ENCODE measurements at places on chromosomes 1 and 21.

DNA sequence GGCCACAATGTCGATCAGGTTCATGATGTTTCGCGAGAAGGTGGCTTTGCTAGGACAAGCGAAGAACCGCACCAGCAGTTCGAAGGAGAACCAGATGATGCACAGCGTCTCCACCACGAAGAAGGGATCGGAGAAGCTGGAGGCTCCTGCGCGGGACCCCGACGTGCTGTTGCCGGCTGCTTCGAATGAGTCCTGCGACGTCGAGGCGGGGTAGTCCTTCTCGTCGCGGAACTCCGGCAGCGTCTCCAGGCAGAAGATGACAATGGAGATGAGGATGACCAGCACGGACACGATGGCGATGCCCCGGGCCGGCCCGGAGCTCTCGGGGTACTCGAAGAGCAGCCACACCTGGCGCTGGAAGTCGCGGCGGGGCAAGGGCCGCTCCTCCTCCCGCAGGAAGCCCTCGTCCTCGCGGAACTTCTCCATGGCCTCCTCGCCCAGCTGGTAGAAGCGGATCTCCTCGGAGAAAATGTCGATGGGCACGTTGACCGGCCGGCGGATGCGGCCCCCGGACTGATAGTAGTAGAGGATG lies 869 bp downstream of the KCNA3 start:
- no peak for DNase-seq

GRCh38 chr1:10768552-10768951 lies 27.9 kb downstream of the CASZ1 start:
- no peak for DNase-seq

DNA sequence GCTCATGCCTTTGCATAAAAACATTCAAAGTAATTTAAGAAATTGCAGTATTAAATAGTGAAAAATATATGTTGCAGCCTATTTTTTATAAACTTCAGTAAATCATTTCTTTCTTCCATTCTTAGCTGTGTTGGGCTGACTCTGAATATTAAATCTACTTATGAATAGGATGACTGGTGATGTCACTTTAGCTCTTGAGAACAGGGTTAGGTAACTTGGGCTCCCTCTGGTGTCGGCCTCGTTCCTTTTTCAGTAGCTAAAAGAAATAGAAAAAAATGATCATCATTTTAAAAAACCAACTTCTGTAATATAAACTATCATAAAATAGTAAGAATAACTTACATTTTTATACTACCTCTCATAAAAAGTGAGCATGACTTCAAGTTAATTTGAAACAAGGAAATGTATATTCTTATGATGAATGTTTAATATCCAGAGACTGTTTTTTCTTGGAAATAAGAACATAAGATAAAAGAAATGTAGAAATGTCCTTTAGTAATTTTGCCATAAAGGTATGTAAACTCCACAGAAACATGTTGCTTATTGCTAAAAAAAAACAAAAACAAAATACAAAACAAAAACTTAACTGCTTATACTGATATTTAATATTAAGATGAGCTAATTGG lies 26.8 kb upstream of the NCAM2 start:
- DNase-seq = no peak

GRCh38 chr1:93676427-93676826 lies 5.2 kb downstream of the BCAR3 start:
- no peak for DNase-seq

DNA sequence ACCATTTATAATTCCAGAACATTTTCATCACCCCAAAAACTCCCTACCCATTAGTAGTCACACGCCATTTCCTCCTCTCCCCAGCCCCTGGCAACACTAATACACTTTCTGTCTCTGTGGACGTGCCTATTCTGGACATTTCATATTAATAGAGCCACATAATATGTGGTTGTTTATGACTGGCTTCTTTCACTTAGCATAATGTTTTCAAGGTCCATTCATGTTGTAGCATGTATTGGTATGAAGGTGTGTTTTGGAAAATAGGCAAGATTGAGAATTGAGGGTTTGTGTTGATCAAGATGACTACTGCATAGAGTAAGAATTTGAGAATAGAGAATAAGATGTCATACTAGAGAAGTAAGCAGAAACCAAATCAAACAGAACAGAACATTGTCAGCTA lies 67.5 kb downstream of the ZFYVE9 start:
- no peak for DNase-seq

DNA sequence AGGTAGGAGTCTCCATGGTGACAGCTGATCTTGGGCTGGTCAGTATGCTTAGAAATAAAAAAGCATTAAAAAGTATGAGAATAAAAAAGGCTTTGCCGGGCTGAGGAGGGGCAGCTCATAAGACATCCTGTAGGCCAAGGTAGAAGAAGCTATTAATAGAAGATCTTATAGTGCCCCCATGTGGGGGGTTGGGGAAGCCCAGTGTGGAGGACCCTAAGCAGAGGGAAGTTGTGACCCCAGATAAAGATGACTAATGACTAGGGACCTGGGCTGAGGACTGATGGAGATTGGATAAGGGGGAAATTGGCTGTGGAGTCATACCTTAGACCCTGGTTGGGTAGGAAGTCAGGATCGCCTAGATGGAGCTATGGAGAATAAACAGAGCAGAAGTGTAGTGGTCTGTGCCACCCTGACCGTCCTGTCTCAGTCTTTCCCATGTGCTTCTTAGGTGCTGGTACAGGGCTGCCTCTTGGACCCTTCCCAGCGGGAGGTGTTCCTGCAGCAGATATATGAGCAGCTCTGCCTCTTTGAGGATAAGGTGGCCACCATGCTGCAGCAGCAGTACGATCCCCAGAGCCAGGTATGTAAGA lies 25.0 kb downstream of the SZT2 start:
- DNase-seq = peak; percentile 23

All from activated CD4-positive, CD25-positive, alpha-beta regulatory T cell (primary cell).